ENCODE measurements at places on chromosomes 16 and 17.

DNA sequence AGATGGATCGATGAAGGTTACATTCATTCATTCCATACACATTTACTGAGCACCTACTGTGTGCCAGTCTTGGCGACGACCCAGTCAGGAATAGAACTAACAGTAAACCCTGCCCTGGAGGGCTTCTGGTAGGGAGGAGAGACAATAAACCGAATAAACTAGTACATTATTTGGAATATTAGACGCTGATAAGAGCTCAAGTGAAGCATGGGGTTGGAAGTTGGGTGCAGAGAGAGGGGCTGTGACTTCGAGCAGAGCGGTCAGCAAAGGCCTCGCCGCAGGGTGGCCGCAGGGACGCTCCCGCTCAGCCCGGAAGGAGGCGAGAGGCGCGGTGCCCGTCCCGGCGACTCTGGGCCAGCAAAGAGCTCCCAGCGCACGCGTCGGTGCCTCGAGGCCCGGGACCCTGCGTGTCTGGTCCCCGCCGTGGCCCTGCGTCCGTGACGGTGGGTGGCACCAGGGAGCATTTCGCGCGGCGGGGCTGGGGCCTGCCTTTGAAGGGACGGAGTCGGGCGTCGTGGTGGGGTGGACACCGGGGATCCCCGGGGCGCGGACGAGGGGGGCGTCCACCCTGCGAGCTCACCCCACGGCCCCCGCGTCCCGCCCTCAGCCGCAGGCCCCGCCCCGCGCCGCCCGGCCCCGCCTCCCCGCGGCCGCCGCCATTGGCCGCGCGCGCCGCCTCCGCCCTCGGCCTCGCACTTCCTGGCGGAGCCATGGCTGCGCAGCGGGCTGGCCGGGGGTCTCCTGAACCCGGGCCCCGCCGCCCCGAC, at the start of gene KLHL36:
KLHL36 (plus strand) TSS at position 684 of the 767 bp plus-strand sequence. CDS start 2,357 bp downstream, outside the sequence.
- DNase-seq: no peak

DNA sequence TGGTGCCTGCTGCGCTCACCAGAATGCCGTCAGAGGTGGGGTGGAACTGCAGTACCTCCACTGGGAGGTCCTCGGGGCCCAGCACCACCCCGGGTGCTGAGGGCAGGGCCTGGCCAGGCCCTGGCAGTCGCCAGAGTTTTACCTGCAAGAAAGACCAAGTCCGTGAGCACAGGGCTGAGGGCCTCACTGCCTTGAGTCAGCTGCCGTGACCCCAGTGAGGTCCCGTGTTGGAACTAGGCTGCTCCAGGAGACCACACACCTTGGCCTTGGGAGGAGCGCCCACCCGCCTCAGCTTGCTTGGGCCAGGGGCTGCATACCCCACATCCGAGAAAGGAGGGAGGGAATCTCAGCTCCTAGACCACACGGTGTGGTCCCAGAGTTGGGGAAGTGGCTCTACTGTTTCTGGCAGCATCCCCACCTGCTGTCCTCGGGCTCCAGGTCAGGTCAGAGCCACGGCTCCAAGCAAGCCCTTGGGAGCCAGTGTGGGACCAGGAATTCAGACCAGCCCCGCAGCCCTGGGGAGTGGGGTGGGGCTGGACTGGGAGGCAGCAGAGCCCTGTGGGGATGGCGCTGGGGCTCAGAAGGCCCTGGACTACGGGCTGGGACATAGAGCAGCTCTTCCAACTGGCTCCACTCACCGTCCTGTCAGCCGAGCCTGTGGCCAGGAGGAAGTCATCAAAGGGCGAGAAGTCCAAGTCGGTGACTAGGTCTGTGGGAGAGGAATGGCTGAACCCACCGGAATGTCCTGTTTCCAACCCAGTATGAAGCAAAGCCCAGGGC, 8.7 kb downstream of the CORO7 start:
- DNase-seq: no peak

GRCh38 chr17:14818469-14818868, 446.7 kb downstream of the PMP22 start:
- DNase-seq: no peak

DNA sequence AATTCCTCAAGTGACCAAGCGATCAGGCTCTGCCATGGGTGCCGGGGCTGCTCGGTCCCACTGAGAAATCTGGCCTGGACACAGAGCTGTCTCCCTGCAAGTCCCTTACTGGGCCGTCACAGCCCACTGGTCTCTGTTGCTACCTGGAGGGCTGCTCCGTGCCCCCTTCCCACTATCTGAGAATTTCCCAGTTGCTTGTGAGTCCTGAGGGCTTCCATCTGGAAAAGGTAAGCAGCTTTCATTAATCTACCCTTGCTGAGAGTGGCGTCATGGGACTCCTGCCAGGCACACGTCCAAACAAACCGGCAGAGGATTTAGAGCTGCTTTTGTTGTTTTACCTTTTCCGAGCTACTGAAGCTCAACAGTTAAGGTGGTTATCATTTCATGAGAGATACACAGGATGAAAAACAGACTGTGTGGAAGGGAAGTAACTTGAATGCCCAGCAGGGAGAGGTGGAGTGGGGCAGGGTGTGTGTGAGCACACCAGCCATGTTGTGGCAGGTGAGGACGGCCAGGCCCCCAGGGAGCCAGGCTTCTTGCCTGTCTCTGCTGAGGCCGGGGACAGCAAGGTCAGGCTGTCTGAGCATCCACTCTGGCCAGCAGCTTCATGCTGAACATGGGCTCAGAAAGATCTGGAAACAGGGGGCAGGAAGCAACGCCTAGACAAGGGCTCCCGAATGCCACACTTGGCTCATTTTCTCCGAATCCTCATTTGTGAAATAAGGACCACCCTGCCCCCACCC, 50.6 kb downstream of the GTF3C1 start:
- DNase-seq: no peak

GRCh38 chr16:87778476-87778829, 12.7 kb upstream of the KLHDC4 start:
- DNase-seq: no peak

GRCh38 chr16:8899709-8900317, 17.7 kb downstream of the LITAFD start:
- no peak for DNase-seq

DNA sequence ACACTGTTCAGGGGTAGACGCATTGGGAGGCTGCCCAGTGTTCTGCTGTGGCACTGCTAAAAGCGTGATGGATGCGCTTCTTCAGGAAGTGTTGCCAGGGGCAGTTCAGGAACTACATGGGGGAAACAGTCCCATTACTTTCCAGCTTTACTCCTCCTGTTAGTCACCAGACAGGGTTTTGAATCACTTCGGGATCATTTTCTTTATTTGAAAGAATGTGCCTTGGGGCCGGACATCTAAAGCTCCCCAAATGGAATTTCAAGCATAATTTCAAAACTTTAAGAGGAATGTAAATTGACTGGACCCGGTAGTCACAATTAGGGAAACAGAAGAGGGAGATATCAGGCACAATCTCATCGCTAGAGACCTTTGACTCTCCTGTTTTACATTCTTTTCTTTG, 1.3 kb upstream of the KRTAP2-1 start:
- no peak for DNase-seq

DNA sequence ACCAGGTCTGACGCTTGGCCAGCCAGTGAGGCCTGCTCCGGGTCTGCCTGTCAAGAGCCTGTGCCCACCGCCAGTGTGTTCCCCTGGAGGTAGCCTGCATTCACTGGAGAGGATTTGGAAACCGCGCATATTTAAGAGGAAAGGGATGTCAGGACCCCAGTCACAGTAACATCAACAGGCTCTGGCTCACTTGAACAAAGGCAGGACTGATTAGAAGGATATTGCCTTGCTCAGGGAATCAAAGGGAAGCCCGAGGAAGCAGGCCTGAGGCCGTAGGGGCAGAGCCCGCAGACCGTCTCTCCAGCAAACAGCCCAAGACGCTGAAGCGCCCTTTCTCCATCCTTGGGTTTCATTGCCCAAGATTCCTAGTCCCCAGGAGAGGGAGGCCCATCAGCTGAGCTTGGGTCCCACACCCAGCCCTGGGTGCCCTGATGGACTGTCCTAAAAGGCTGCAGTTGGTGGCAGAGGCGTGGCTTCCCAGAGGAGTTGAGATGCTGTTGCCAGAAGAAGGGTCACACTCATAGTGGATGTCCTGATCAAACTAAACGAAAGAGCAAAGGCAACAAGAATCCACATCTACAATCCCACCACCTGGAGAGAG, 23.2 kb downstream of the NT5M start:
- DNase-seq: no peak

DNA sequence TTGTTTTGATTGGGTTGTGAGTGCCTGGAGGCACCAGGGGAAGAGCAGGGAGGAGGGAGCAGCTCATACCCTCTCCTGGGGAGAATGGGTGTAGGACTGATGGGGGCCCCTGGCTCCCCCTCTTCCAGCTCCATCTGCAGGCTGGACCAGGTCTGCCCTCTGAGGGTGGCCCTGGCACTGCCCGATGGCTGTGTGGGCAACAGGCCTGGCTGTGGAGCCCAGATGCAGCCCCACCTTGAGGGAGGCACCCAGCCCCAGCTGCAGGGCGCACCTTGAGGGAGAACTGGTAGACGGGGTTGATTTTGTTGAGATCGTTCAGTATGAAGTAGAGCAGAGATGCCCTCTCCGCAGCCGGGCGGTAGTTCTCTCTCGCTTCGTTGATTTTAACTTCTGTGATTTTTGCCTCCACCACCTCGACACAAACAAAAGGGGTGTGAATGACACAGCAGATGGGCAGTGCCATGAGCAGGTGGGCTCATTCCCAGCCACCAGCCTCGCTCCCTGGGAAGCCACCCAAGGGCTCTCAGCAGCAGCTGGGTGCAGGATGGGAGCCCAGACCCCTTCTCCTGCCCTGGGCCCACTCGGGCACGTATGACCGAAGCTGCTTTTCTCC, 71.6 kb downstream of the PGS1 start:
- DNase-seq: no peak

GRCh38 chr17:9298776-9299295, 276.8 kb downstream of the STX8 start:
- DNase-seq: no peak

DNA sequence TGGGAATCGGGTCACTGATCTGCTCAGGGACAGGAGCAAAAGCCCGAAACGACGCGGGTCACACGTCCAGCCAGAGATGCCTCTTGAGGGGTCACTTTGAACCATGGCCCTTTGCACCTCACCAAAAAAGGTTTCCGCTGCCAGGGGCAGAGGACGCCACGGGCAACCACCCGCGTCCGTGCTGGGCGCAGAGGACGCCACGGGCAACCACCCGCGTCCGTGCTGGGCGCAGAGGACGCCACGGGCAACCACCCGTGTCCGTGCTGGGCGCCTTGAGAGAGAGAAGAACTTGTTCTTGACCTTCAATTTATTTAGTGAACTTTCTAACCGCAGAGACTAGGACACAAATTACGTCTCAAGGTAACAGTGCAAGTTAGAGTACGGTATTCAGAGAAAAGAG, 35.5 kb downstream of the TIMM22 start:
- DNase-seq: no peak

GRCh38 chr16:10156099-10156498, 26.1 kb downstream of the GRIN2A start:
- DNase-seq: no peak

GRCh38 chr17:17146786-17147406, 59.2 kb downstream of the PLD6 start:
- no peak for DNase-seq

DNA sequence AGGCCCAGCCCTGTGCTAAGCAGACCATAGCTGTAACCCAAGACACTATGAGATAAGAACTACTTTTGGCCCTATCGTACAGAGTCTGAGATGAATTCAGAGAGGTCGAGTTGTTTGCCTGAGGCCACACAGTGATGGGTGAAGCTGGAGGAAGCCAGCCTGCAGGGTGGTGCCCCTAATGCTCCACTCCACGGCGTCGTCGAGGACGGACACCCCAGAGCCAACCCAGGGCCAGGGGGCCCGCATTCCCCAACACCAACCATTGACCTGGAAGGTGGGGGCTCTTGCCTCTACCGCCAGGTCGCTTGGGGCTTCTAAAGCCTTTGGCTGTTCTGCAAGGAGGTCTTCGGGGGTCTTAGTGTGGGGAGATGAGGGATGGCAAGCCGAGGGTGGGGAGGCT, 84.1 kb downstream of the IRF8 start:
- DNase-seq: no peak

- no peak for DNase-seq
Observed at GRCh38 chr17:77003699-77004098, 135.5 kb downstream of the MGAT5B start.

DNA sequence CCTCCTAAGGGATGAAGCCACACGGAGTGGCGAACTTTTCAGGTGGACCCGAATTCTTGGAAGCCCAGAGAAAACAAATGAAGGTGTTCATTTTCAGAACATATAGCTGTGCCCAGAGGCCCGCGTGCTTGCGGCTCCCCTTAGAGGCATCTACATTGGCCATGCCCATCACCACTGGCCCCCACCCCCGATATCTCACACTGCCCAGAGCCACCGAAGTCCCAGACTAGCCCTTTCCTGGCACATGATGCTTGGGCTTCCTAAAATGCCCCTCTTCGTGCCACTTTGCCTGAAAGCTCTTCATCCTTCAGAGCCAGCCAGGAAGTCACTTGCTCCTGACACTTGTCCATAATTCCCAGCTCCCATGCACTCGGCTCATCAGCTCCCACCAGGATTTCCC, 2.1 kb upstream of the HEXIM1 start:
- DNase-seq: no peak

Data from SIG-M5 (cell line).